Activated B cell treated with CpG ODN at 0.5 μM for 24 hours (primary cell): ENCODE measurements at places on chromosomes 5 and 9. TPM values are rescaled to one million over a fixed set of nuclear protein-coding genes. Genes with fewer than 3 reads are reported as not detected.

- no peaks in the 10 kb centered on the region for H3K36me3 ChIP-seq
- DNase-seq = no peak
- H3K27me3 ChIP-seq = no peaks in the 10 kb centered on the region
- H3K4me1 ChIP-seq = no peaks in the 10 kb centered on the region
- no peak overlapping the region for H3K27ac ChIP-seq
These were observed 667.9 kb upstream of the ITGA1 start for GRCh38 chr5:52119768-52120167.

DNA sequence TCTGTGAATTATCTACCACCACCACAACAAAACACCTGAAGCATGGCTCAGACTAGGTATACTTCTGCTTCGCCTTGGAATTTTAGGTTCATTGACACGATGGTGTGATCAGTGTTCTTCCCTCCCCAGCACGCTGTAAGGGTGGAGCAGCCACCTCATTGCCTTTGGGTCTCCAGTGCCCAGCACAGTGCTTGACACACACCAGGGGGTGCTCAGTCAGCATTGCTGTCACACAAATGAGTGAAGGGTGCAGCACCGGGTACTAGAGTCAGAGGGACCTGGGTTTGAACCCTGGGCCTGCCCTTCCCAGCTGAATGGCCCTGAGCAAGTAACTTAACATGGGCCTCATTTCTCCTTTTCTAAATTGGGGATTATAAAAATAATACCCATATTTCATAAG, 9.9 kb upstream of the ANGPTL2 start:
- H3K36me3 ChIP-seq = no peaks in the 10 kb centered on the region
- H3K4me3 ChIP-seq = no peak overlapping the region
- H3K27ac ChIP-seq = no peak overlapping the region

GRCh38 chr5:10233505-10233904, 16.2 kb downstream of the ATPSCKMT start:
- H3K4me1 ChIP-seq = no peaks in the 10 kb centered on the region
- no peak overlapping the region for H3K27ac ChIP-seq
- H3K36me3 ChIP-seq = peaks cover 47% of the 10 kb centered on the region
- no peak overlapping the region for H3K4me3 ChIP-seq
- H3K27me3 ChIP-seq = no peaks in the 10 kb centered on the region
- no peak for DNase-seq

GRCh38 chr5:10538789-10539686, 24.8 kb upstream of the ANKRD33B start:
- peaks cover 2% of the 10 kb centered on the region for H3K27me3 ChIP-seq
- H3K4me1 ChIP-seq = peaks cover 23% of the 10 kb centered on the region
- DNase-seq = no peak

GADD45G gene
- 7.5 and 7.6 TPM in 2 replicates for total RNA-seq

IFNK gene
- not detected in 2 replicates for total RNA-seq

FOXD4 gene
- total RNA-seq = 0.55 and 0.61 TPM in 2 replicates
